WTC11 (cell line): ENCODE measurements at places on chromosomes 2 and 18.

GRCh38 chr2:233746475-233747282 lies 13.4 kb upstream of the UGT1A1 start:
- no peak for DNase-seq

- DNase-seq: no peak
Measured at GRCh38 chr2:73072129-73072395, 550 bp upstream of the SFXN5 start.

- DNase-seq: no peak
Measured at GRCh38 chr2:232315049-232315922, 63.3 kb upstream of the ALPP start.

GRCh38 chr2:161379740-161380139 lies 36.4 kb upstream of the TBR1 start:
- DNase-seq: no peak

- DNase-seq: no peak
Measured at GRCh38 chr2:109001201-109001600, 12.2 kb upstream of the EDAR start.
